ENCODE measurements at places on chromosomes 6 and 20. TPM values are rescaled to one million over a fixed set of nuclear protein-coding genes. Genes with fewer than 3 reads are reported as not detected.

The MCUR1 gene
- total RNA-seq, result 33.1 TPM

The TBC1D32 gene
- total RNA-seq, result 15.8 TPM

The SLC35D3 gene
- not detected for total RNA-seq

The TRIM10 gene
- not detected for total RNA-seq

The LCA5 gene
- total RNA-seq, result 7.0 TPM

The HMGN4 gene
- 60.5 TPM for total RNA-seq

The UNC5CL gene
- 0.36 TPM for total RNA-seq

The MAP3K5 gene
- 8.1 TPM for total RNA-seq

The NKX2-4 gene
- total RNA-seq, result not detected

The AGER gene
- total RNA-seq, result 3.7 TPM
